ENCODE measurements at places on chromosomes 11 and 22. TPM values are rescaled to one million over a fixed set of nuclear protein-coding genes. Genes with fewer than 3 reads are reported as not detected.

DKK3 gene
- total RNA-seq, result 439 TPM

PELI3 gene
- total RNA-seq, result 16.1 TPM

SOX10 gene
- not detected for total RNA-seq

BIK gene
- total RNA-seq, result 8.6 TPM

CCDC89 gene
- 13.6 TPM for total RNA-seq

FXYD6 gene
- 2.1 TPM for total RNA-seq

KCTD14 gene
- not detected for total RNA-seq

NXPE4 gene
- not detected for total RNA-seq

FAM111B gene
- 26.7 TPM for total RNA-seq

SPA17 gene
- total RNA-seq, result 30.9 TPM

NRIP3 gene
- 28.1 TPM for total RNA-seq

C22orf42 gene
- not detected for total RNA-seq

TRPM5 gene
- total RNA-seq, result not detected

DNA sequence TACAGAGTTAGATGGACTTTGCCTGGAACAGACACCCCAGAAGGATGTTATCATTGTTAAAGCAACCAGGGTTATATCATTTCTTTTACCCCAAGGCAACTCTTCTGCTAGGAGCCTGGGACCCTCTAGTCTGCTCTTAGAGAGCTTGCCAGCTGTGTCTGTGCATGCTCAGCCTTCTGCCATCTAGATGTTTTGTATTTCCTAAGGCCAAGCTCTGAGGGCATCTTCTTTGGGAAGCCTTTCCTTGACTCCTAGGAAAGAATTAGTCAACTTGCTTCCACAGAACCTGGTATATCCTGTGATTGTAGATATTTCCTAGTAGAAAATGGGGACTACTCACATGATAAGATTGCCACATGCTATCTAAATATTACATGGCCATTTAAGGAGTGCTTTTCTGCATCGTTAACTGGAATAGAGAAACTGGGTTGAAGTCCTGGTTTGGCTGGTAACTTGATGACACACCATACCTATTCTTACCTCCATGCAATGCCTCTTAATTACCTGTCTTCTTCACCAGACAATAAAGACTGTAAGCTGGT lies 87.6 kb downstream of the STIM1 start:
- DNase-seq, result no peak

DNA sequence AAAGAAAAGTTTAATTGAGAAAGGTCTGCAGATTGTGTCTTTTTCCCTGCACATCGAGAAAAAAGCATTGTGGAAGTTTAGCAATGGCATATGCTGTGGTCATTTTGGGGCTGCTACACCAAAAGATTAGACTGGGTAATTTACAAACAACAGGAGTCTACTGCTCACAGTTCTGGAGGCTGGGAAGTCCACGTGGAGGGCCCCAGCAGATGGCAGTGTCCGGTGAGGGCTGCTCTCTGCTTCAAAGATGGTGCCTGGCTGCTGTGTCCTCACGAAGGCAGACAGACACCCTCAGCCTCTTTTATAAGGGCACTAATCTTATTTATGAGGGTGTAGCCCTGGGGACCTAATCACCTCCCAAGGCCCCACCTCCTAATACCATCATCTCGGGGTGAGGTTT lies 21.1 kb downstream of the PHF21B start:
- no peak for DNase-seq

GRCh38 chr11:131534611-131535010 lies 164.2 kb downstream of the NTM start:
- no peak for DNase-seq

GRCh38 chr11:69002570-69003231 lies 10.3 kb downstream of the MRGPRF start:
- DNase-seq, result no peak

DNA sequence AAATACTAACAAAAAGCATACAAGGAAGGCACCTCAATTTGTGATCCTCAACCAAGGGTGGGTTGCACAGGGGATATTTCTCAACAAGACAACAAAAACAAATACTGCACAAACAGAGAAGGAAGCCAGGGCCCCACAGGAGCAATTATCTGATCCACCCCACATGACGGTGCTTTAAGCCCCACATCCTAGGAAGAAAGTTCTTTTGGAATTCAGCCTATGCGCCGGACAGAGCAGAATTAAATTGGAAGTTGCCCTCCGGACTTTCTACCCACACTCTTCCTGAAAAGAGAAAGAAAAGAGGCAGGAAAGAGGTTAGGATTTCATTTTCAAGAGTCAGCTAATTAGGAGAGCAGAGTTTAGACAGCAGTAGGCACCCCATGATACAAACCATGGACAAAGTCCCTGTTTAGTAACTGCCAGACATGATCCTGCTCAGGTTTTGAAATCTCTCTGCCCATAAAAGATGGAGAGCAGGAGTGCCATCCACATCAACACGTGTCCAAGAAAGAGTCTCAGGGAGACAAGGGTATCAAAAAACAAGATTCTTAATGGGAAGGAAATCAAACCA lies 40.6 kb downstream of the OSBP start:
- no peak for DNase-seq

DNA sequence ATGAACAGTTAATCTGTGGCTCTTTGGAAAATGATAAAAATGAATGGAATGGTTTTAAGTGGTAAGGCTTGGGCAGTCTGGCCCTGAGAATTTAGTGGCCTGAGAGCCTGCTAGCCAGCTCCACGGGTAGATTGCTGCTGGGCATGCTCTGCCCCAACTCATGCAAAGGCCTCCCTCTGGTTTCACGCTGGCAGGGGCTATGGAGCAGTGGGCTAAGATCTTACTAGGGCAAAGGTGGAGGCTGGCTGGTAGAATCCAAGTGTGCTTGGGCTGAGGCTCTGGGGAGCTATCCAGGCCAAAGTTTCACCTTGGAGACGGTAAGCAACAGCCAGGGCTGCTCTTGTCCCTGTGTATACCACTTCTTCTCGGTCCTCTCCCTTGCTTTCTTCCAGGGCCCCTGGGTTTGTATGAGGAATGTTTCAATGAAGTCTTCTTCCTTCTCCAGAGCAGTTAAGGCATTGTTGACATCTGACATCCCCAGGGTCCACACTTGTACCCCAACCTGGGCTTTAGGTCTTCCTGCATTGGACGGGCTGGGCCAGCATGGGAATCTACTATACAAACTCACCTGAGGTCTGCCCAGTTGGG lies 27.4 kb downstream of the UBE2L3 start:
- no peak for DNase-seq

DNA sequence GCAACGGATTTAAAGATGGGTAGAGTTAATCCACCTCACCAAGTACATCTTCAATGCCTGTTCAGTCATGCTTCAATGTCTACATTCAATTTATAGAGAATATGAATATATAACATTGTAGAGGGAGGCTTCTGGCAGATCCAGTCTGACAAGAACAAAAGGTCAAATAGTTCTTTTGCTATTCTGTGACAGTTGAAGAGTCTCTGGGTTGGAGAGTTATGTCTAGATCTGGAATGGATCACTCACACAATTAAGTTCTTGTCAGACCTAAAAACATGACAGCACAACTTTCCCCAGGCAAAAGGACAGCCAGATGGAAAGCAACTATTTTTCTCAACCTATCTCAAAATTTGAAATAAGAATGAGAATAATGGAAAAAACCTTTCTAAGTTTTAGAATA lies 15.3 kb upstream of the GAB2 start:
- DNase-seq, result no peak

- no peak for DNase-seq
Measured at GRCh38 chr11:130431801-130432200, 3.4 kb upstream of the ADAMTS8 start.

GRCh38 chr22:47295226-47295901 lies 532.9 kb downstream of the TBC1D22A start:
- DNase-seq, result no peak

- DNase-seq, result no peak
Measured at GRCh38 chr11:71334191-71334590, 81.8 kb upstream of the SHANK2 start.

- DNase-seq, result peak; percentile 73
Measured at GRCh38 chr11:12827929-12828812, 153.9 kb downstream of the TEAD1 start.

DNA sequence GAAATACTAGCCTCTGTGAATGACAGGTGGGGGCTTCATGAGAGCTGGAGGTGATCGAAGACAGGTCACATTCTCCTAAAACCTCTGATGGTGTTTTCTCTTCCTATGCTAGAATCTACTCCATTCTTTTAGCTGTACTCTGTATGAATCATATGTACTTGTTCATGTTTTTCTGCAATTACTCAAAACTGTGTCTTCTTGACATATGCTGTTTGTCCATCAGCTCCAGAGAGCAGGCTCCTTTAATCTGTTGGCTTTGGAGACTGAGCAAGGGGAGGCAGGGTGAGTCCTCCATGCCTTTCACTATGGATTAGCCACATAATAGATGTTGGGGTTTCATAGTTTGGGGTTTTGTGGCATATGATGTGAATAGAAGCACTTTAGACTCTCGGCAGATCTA lies 598.8 kb downstream of the NTM start:
- DNase-seq, result no peak

- no peak for DNase-seq
Measured at GRCh38 chr11:70739811-70740487, 341.6 kb downstream of the CTTN start.

- DNase-seq, result peak; percentile 92
Measured at GRCh38 chr11:10366568-10367331, 61.9 kb downstream of the ADM start.

- no peak for DNase-seq
Measured at GRCh38 chr11:35218956-35219355, 80.0 kb downstream of the CD44 start.

- DNase-seq, result no peak
Measured at GRCh38 chr22:25051073-25051472, 98.6 kb downstream of the KIAA1671 start.

DNA sequence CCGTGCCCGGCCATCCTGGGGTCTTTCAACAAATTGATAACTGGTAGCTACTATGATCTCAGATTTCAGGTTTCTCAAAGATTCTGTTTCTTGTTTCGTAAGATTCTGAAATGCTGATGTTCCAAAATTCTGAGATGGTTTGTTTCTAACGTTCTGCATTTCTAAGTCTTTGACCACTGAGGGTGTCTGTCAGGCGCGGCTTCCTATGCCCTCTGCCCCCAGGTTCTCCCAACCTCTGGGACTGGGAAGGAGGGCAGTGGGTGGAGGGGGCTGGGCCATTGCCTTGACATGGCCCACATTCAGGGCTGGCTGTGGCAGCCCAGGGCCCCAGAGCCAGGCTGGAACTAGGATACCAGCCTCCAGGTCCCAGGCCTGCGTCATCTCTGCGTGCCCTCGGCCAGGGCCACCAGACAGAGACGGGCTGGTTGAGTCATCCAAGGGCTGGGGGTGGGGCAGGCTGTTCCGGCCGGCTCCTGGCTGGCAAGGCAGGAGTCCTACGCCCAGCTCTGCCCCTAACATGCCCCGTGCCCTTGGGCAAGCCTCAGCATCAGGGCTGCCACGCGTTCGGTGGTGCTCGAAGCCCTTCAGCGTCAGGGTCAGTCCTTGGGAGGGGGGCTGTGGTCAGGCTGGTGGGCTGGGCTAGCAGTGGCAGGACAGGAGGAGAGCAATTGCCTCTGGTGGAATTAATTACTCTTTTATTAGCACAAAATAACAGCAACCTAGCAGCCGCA lies 5.2 kb downstream of the TMEM134 start:
- DNase-seq, result peak; percentile 86

GRCh38 chr11:86902345-86902744 lies 52.9 kb downstream of the FZD4 start:
- DNase-seq, result no peak

DNA sequence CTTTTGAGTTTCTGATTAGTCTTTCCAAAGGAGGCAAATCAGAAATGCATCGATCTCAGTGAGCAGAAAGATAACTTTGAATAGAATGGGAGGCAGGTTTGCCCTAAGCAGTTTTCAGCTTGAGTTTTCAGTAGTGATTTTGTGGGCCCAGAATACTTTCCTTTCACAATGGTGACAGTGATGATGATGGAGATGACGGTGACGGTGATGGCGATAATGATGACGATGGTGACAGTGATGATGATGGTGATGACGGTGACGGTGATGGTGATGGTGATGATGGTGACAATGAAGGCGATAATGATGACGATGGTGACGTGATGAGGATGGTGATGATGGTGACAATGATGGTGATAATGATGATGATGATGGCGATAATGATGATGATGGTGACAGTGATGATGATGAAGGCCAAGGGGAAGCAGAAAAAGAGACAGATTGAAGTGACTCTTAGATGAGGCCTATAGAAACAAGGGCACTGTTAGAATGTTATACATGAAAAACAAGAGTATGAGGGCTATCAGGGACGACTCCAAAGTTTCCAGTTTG lies 153.4 kb upstream of the B3GAT1 start:
- DNase-seq, result no peak

GRCh38 chr11:73053964-73054363 lies 88.2 kb downstream of the FCHSD2 start:
- no peak for DNase-seq

DNA sequence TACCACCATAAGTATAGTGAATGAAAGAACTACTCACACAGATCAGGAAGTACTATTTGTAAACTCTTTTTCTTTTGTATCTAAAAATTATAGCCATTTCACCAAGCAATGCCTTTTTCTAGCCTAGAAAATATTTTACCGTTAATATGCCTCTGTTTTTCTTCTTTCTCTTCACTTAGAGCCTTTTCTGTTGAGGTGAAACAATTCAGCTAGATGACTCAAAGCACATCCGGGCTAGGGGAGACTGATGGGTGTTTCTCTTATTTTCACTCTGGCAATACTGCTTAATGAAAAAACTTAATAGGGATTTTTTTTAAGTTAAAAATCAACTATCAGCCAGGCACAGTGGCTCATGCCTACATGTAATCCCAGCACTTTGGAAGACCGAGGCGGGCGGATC lies 93.3 kb downstream of the SGSM3 start:
- DNase-seq, result no peak

DNA sequence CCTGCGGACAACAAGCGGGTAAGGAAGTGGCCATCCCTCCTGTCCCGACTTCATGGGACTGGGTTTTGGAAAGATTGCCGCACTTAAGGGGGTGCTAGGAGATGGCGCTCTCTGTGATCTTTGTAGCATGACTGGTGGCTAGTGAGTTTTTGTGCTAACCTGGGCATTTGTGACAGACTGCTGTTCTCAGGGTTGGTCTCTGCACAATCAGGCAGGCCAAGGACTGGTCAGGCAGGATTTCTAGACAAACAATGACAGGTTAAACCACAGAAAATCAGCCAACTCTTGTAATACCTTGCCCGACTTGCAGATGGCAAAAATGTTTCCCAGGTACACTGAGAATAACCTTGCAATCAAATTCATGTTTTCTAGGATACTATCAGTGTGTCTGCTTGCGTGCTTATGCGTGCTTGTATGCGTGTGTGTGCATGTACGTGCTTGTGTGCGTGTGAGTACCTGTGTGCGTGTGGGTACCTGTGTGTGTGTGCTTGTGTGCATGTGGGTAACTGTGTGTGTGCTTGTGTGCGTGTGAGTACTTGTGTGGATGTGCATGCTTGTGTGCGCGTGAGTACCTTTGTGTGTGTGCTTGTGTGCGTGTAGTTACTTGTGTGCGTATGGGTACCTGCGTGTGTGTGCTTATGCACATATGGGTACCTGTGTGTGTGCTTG lies 25.6 kb upstream of the SORL1-AS1 start:
- DNase-seq, result no peak

- no peak for DNase-seq
Measured at GRCh38 chr11:11626128-11626527, 4.3 kb upstream of the GALNT18 start.

GRCh38 chr11:73667891-73668290 lies 21.5 kb downstream of the PLEKHB1 start:
- DNase-seq, result no peak

GRCh38 chr11:66126064-66126463 lies 56.0 kb downstream of the PACS1 start:
- no peak for DNase-seq

- DNase-seq, result no peak
Measured at GRCh38 chr11:12189543-12190235, 79.3 kb downstream of the MICAL2 start.

- no peak for DNase-seq
Measured at GRCh38 chr11:122430490-122430889, 225.0 kb upstream of the UBASH3B start.

All from A172 (cell line).